ENCODE measurements at places on chromosomes 4 and X.

GRCh38 chrX:21469071-21469470, 94.9 kb downstream of the CNKSR2 start:
- no peak for DNase-seq

- DNase-seq = no peak
Measured at GRCh38 chr4:173537613-173538147, 7.7 kb upstream of the HAND2 start.

DNA sequence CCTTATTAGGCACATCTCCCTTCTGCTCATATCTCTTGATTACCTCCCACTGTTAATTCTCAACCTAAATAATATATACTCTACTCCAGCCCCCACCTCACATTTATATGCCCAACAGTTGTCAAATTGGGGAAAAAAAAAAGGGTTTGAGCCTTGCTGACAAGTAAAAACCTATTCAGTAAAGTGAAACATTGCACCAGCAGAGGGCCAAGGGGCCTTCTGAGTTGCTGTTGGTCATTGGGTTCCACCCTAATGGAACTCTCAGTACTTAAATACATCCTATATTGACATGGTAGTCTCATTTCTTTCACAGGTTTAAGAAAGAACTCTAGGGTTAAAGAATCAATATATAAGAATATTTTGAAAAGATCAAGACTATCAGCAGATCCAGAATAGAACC, 362.2 kb downstream of the SMARCA1 start:
- DNase-seq = no peak

- no peak for DNase-seq
Measured at GRCh38 chrX:100356351-100356896, 53.6 kb downstream of the PCDH19 start.

DNA sequence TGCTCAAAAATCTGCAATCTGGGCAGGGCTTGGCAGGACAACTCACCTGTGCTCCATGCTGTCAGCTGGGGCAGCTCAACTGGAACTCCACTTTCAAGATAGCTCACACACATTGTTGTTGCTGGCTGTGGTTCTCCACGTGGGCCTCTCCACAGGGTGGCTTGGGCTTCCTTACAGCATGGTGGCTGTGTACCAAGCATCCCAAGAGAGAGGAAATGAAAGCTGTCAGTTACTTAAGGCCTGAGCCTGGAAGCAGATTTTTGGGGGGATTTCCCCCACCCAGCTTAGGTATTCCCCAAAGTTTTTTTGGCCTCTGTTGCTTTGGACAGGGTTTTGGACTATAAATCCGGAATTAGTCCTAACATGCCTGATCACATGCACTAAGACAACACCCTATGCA, 81.0 kb downstream of the BCOR start:
- no peak for DNase-seq

GRCh38 chrX:48196745-48197201, at the start of gene SSX5:
Gene SSX5 (minus strand): TSS chrX:48196795. CDS start chrX:48195358, 1,437 bp downstream.
- no peak for DNase-seq

DNA sequence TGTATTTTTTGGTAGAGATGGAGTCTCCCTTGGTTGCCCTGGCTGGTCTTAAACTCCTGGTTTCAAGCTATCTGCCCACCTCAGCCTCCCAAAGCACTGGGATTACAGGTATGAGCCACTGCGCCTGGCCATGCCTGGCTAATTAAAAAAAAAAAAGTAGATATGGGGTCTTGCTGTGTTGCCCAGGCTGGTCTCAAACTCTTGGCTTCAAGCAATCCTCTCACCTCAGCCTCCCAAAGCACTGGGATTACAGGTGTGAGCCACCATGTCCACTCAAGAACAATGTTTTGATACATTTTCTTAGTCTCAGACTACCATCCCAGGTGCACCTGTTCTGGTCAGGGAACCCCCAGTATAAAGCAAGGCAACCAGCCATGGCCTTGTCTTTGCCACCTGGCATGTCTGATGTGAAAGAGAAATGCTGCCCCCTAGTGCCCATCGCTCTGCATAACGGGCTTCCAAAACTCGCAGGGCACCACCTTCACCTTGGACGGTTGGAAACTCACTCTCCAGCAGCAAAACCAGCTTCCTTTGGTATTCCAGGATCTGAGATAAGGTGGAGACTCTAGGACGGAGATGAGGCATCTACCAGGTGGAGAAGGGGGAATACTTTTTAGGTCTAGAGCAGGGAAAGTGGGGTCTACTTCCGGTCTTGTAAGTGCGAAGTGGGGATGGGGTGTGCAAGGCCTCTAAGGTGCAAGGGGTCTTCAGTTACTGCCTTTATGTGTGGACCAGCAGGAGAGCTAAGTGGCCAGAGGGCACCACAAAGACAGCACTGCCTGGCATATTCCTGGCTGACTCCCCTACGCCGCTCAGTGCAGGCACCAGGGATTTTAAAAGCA, 47.7 kb upstream of the AFAP1 start:
- no peak for DNase-seq

GRCh38 chr4:69818060-69818639, 41.8 kb downstream of the SULT1E1 start:
- no peak for DNase-seq

GRCh38 chr4:176794151-176794550, 1.4 kb upstream of the VEGFC start:
- peak; percentile 70 for DNase-seq

- DNase-seq = no peak
Measured at GRCh38 chr4:38292529-38292928, 332.3 kb downstream of the PTTG2 start.

GRCh38 chrX:25067271-25068172, 51.8 kb upstream of the ARX start:
- DNase-seq = no peak

DNA sequence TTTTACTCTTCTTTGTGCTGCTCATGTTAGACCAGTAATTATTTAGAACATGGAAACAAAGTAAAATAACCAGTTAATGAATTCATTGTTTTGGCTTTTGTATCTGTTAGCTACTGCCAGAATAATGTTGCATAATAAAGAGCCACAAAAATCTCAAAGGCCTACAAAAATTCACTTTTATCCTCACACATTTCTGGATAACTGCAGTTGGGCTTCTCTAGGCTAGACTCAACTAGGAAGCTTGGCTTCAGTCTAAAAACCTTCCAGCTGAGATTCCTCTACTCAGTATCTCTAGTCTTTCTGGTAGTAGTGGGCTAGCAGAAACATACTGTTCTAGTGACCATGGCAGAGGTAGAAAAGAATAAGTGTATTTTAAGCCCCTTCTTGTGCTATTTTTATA, 73.0 kb downstream of the FAT4 start:
- no peak for DNase-seq

DNA sequence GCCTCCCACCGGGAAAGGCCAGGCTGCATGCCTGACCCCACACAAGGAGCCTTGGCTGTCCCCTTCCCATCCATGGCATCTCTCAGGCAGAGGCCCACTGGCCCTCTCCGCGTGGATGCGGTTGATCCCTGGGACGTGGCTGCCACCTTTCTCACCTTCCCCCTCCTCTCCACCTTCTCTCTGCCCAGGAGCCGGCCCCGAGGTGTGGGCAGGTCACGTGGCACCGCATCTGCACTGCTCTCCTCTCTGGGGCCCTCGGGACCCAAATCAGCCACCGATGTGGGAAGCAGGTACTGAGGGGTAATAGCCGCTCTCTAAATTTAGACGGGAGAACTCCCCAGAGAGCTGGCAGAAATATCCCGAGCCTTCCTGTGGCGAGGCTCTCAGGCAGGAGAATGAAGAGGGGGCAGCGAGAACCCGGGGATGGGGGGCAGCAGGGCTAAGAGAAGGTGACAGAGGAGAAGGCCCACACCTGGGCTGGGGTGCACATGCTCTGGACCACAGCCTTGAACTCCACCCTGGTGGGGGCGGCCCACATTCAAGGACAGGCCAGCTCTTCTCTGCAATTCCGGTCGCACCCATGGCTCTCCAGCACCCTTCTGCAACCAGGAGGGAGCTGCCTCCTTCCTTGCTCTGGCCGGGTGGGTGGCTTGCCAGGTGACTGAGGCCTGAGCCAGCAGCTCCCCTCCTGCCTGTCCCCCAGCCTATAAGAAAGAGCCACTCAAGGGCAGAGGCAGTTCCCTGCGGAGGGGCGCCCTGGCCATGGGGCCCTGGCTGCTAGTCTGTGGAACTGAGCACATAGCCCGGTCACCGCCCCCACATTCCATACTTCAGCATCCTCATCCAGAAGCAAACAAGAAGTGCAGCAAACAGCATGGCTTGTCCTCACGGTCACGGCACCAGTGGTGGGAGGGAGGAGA, 9.6 kb upstream of the DUSP9 start:
- no peak for DNase-seq

- DNase-seq = no peak
Measured at GRCh38 chr4:155659176-155659575, 7.5 kb upstream of the GUCY1A1 start.
